ENCODE measurements at places on chromosomes 5 and 9. TPM values are rescaled to one million over a fixed set of nuclear protein-coding genes. Genes with fewer than 3 reads are reported as not detected.

DNA sequence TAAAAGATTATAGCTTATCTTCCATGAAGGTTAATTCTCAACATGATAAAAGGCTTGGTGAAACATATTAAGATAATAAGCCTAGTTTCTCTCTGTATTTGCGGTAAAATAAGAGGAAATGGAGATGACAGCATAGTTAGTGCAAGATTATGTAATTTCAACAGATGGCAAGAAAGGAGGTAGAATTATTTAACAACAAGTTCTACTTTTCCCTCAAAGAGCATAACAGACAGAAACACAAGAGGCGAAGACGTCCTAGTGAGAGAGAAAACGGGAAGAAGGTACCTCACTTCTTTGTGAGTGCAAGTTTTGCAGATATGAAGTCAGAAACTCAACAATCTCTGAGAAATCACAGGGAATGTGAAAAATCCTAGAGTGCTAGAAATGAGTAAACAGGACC is 144.8 kb upstream of the ADCY2 start:
- no peaks in the 10 kb centered on the region for H3K4me1 ChIP-seq
- H3K36me3 ChIP-seq, result no peaks in the 10 kb centered on the region
- H3K4me3 ChIP-seq, result no peak overlapping the region
- H3K27me3 ChIP-seq, result no peaks in the 10 kb centered on the region

GRCh38 chr9:128787659-128788058 is 606 bp downstream of the TBC1D13 start:
- H3K27ac ChIP-seq, result peak overlapping the region; percentile 91
- DNase-seq, result no peak
- peaks cover 9% of the 10 kb centered on the region for H3K4me1 ChIP-seq
- peak overlapping the region; percentile 97 for H3K4me3 ChIP-seq

DNA sequence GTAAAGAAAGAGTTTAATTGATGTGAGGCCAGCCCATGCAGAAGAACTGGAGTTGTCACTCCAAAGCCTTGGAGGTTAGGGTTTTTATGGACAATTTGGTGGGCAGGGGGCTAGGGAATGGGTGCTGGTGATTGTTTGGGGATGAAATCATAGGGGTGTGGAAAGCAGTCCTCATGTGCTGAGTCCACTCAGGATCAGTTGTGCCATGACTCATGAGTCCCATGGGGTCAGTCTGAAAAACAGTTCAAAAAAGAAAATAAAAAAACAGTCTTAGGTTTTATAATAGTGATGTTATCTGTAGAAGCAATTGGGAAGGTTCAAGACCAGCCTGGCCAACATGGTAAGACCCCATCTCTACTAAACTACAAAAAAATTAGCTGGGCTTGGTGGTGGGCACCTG is 162.3 kb downstream of the KDM4C start:
- H3K4me1 ChIP-seq, result no peaks in the 10 kb centered on the region
- H3K4me3 ChIP-seq, result no peak overlapping the region
- no peak overlapping the region for H3K27ac ChIP-seq
- H3K36me3 ChIP-seq, result no peaks in the 10 kb centered on the region
- no peaks in the 10 kb centered on the region for H3K27me3 ChIP-seq

GRCh38 chr9:113886466-113886865 is 10.4 kb downstream of the ZNF618 start:
- H3K4me3 ChIP-seq, result peak overlapping the region; percentile 17
- H3K36me3 ChIP-seq, result no peaks in the 10 kb centered on the region
- peak overlapping the region; percentile 78 for H3K27ac ChIP-seq
- H3K27me3 ChIP-seq, result no peaks in the 10 kb centered on the region
- DNase-seq, result no peak

CATSPER3 gene
- 0.44 TPM for polyA plus RNA-seq

GRCh38 chr5:94395468-94395867 is 222.9 kb downstream of the KIAA0825 start:
- H3K27ac ChIP-seq, result no peak overlapping the region
- H3K4me3 ChIP-seq, result no peak overlapping the region
- H3K36me3 ChIP-seq, result no peaks in the 10 kb centered on the region

MARCHF11 gene
- polyA plus RNA-seq, result not detected

GRCh38 chr5:98510143-98510985 is 263.1 kb upstream of the RGMB start:
- no peak for DNase-seq
- no peaks in the 10 kb centered on the region for H3K4me1 ChIP-seq
- no peak overlapping the region for H3K27ac ChIP-seq
- H3K4me3 ChIP-seq, result no peak overlapping the region
- H3K27me3 ChIP-seq, result no peaks in the 10 kb centered on the region

DNA sequence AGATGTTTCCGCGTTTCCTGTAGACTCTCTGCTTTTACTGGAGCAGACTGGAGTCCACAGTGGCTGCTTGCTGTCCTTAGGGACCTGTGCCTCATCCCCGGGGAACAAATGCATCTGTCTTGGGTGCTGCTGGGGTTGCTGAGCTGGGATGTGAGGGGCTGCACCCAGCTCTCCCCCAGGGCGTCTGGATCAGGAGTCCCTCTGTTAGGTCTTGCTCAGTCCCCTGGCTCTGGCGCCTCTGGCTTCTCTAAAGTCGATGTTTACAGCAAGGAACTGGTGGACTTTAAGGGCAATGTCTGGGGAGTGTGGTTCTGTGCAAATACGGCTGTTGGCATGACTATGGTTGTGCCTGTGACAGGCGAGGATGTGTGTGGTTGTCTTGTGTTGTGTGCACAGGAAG is 91.4 kb downstream of the CACNA1B start:
- H3K4me1 ChIP-seq, result no peaks in the 10 kb centered on the region
- DNase-seq, result peak; percentile 50
- H3K4me3 ChIP-seq, result no peak overlapping the region
- no peak overlapping the region for H3K27ac ChIP-seq

All from spleen (tissue), 13 donors.